Activated CD4-positive, CD25-positive, alpha-beta regulatory T cell treated with anti-CD3 and anti-CD28 coated beads, Interleukin-2, amount 50 U/mL, for 16 hours (primary cell): ENCODE measurements at places on chromosomes 7 and 10.

GRCh38 chr10:35696392-35697287 lies 54.5 kb upstream of the FZD8 start:
- no peak for DNase-seq

- no peak for DNase-seq
Observed at GRCh38 chr7:77393261-77393660, 22.9 kb downstream of the GSAP start.

DNA sequence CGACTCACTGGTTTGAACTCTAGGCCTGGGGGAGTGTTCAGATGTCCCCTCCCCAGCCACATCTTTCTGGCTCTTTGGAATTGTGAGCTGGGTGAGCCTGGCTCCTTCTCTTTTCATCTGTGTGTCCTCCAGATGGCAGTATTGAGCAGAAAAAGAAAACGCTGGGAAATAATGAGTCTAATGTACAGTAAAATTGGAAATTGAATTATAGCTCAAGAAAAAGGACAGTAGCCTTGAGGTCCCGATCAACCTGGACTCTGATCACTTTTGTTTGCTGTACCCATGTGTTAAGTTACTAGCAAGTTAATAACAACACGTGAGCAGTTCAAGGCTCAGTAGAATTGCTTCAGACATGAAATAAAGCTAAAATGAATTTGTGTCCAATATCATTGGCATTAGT lies 77.9 kb downstream of the SNX10 start:
- no peak for DNase-seq

GRCh38 chr10:33145451-33146188 lies 187.6 kb upstream of the ITGB1 start:
- no peak for DNase-seq

DNA sequence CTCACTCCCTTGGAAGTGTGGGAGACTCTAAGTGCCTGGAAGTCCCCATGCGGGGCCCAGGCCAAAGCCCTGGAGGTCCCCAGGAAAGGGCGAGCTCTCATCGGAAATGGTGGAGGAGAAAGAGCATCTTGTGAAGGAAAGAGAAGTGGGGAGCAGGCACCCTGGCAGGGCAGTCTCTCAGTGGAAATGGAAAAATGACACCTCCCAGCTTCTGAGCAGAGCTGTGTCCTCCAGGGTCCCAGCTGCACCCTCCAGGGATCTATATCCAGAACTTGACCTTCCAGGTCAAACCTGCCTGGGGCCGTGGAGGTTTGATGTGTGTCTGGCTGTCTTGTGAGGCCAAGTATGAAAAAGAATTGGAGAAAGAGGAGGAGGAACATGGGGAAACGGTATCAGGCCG lies 29.5 kb downstream of the PAX2 start:
- no peak for DNase-seq

- no peak for DNase-seq
Observed at GRCh38 chr7:149432121-149432691, 28.7 kb downstream of the ZNF777 start.

- no peak for DNase-seq
Observed at GRCh38 chr7:120089968-120090367, 183.0 kb upstream of the KCND2 start.

- DNase-seq, result no peak
Observed at GRCh38 chr7:2072798-2073197, 159.9 kb downstream of the MAD1L1 start.

DNA sequence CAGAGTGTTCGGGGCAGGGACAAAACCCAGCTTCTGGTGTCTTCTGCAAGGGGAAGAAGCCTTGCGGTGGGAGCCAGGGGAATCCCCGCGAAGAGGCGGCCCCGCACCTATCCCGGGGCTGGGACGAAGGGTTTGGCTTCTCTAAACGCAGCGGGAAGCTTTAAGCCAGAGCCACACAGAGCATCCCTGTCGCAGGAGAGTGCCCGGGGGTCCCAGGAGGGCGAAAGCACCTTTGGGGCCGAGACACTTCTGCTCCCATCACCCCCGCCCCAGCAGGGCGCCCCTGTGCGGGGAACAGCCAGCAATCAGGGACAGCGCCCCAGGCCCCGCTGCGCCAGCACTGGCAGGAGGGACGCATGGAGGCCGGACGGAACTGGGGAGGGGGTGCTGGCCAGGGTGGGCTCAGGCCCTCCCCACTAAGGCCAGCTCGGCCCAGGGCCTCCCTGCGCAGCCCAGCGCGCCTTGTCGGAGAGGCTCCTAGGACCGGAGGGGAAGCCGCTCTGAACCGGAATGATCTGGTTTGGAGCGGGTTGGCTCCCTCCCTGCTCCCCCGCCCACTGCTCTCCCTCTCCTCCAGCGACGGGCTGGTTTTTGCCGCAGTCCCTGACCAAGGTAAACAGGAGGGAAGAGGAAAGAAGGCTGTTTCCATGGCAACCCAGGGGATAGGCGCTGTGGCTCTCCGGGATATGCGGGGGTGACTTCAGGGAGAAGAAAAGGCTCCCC lies 63.9 kb downstream of the TMEM209 start:
- DNase-seq, result no peak

GRCh38 chr10:95406651-95407280 lies 116.0 kb upstream of the PDLIM1 start:
- no peak for DNase-seq

DNA sequence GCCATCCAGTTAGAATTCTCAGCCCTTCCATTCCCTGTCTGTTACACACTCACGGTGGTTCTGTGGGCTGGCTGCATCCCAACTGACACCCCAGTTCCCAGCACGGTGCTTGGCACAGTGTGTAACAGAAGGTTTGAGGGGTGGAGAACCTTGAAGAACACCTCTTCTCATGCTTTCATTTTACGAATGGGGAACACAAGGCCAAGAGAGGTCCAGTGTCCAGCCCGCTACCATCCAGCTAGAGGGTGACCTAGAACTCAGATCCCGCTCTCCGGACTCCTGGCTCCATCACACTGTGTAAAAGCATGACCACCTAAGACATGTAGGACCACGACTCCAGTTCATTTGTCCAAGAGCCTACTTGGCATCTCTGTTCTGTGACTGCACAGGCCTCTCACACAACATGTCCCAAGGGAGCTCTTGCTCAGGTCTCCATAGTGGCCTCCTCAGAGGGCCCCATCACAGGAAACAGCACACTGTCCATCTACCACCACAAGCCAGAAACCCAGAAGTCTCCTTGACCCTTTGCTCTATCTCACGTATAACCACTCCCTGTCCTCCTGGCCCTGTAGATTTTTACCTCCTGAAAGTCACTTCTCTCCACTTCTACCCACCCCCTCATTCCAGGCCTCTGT lies 2.8 kb upstream of the CDH23 start:
- no peak for DNase-seq

- DNase-seq, result no peak
Observed at GRCh38 chr7:69504733-69505420, 93.4 kb upstream of the AUTS2 start.

DNA sequence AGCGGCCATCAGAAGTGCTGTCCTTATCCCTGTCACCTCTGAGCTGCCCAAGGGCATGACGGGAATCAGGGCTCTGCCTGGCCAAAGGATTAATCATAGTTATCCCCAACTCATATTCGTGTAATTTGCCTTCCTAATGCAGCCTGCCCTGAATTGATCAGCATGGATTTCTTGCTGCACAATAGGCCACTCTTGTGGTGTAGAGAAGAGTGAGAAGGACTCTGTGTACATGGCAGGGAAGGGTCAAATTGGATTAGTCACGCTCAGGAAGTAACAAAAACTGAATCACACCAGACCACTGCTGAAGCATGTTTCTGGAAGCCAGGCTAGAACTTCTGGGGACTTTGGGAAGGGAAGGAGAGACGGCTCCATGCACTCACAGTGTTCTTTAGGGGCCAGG lies 227.0 kb downstream of the BUB3 start:
- no peak for DNase-seq

- DNase-seq, result no peak
Observed at GRCh38 chr7:5429857-5430611, 6.4 kb upstream of the TNRC18 start.

DNA sequence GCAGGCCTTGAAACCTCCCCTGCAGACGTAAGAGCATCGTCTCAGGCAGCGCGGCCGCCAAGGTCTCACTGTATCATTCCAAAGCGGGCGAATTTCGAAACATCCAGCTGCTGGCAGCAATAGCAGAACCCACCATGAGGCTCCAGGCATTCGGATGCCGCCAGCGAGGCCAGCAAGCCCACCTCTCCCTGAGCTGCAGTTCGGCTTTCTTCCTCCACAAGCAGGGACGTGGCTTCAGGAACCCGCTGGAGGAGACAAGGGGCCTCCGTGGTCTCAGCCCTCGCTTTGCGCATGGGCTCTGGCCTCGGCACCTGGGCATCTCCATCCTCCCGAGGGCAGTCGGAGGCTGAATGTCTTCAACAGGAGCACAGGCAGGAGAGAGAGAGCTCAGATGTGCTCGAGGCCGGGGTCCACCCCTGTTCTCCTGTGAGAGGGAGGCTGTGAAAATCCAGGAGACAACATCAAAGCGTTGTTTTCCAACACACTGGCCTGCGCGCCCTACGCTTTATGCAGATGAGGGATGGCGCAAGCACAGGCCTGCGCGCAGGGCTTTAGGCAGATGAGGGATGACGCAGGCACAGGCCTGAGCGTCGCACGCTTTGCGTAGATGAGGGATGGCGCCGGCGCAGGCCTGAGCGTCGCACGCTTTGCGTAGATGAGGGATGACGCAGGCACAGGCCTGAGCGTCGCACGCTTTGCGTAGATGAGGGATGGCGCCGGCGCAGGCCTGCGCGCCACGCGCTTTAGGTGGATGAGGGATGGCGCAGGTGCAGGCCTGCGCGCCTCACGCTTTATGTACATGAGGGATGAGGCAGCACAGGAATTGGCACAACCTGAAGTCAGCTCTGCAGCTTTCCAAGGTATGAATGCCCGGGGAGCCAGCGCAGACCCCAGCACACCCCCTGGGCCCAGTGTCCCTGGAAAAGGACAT lies 103.2 kb downstream of the WDR37 start:
- no peak for DNase-seq

DNA sequence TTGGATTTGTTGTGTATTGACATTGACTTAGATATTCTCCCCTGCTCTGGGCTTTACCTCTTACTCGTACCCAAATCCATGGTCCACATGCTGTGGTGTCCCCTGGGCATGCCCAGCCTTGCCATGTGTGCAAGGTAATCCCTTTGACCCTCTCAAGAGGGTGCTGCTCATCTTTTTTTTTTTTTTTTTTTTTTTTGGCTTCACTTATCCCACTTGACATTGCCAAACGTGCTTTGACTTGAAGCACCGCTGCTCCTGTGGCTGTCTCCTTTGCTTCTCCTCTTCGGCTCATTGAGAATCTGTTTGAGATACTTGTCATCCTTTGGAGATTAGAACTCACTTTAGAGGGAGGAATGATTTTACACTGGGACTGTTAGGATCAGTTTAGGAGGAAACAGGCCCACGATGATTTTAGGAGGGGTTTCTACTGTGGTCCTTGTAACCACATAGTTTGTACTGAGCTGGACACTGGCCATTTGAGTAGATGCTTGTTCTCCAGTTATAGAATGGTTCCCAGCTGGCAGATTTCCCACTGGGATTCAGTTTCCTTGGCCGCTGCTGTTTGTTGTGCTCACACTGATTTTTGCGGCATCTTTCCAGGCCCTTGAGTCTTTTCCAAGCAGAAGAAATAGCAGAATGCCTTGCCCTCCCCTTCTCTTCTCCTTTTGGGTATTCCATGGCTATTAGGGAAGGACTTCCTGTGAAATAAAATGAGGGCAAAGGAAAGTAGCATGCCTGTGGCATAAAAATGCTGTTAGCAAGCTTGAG lies 184.8 kb downstream of the AUTS2 start:
- DNase-seq, result no peak

DNA sequence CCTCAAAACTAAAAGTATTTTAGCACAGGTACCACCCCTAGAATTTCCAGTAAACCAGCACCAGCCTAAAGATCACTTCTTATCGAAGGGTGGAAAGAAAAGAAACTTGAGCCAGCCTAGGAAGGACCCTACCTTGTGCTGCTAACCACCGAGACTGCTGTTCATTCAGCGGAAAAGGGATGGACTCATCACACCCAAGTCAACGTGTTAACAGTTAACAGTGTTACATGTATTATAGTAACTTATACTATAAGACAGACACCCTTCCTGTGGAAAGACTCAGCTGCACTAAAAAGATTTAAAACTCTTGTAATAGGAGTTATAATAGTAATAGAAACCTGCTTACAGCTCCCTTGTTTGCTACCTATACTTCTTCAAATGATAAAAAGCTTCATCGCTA lies 39.8 kb downstream of the MINDY4 start:
- no peak for DNase-seq

DNA sequence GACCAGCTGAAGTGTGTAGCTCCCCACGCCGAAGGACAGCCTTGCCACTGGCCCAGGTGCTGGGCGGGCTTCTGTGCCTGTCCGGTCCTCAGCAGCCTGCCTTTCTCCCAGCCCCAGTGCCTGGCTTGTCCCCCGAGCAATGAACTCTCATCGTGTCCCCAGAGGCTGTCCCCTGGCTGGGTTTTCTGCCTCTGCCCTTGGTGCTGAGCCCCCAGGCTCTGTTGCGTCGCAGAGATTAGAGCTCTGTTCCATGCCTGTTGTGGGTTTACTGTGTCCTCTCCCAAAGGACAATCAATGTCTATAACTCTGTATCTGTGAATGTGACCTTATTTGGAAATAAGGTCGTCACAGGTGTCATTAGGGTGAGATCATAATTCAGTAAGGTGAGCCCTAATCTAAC lies 226.1 kb upstream of the SHH start:
- DNase-seq, result no peak

DNA sequence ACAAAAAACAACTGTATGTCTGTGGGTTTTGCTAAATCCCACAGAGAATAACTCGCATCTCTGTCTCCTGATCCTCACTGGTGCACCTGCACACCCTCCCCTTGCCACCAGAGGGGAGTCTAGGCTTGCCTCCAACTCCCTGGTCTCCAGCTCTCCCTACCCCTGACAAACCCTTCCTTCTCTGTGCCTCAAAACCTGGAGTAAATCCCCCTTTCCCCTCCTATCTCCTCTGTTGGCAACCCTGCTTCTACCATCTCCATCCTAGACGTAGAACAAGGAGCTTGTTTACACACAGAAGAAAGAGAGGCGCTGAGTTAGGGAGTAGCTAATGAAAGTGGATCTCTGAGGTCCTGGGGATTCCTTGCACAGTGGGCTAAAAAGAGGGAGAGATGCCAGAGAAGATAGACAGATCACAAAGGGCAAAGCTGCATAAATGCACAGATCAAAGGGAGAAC lies 6.0 kb downstream of the MBLAC1 start:
- DNase-seq, result no peak

DNA sequence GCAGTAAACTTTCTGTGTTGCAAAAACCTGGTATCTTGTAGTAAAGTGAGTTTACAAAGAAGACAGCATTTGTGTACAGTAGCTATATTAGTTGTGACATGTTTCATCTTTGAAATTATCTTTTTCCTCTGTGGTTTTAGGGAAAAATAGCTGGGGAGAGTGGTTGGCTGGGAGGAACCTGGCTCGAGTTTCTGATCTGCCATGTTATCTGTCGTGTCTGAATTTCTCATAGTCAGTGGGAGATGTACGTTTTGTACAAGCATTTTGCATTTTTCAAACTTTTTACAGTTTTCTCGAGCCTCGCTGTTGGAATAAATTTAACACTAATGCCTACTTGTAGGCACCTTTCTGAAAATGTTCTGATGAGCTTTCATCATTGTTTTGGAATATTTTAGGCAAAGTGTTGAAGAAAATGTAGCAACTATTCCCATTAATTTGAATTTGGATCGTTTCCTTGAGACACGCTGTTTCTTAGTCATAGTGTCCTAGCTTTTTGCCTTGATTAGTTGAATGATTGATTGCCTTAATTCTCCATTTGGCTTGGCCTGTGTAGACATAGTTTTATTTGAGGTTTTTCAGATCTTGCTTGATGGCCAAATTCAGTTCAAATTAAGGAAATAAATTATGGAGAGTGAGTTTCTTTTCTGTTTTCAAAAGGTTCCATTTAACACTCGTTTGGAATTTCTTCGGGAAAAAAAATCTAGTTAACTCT lies 65.1 kb downstream of the CAMK1D start:
- no peak for DNase-seq

- DNase-seq, result no peak
Observed at GRCh38 chr10:61821693-61822092, 79.8 kb upstream of the ARID5B start.
